ENCODE measurements at places on chromosomes 3 and 15. TPM values are rescaled to one million over a fixed set of nuclear protein-coding genes. Genes with fewer than 3 reads are reported as not detected.

Gene FLNB
- total RNA-seq, result 21.9 TPM

Gene C3orf52
- 0.25 TPM for total RNA-seq

Gene TMC3
- total RNA-seq, result 0.25 TPM

Gene CLDN16
- 0.25 TPM for total RNA-seq

Gene STRC
- total RNA-seq, result 0.25 TPM

Gene HYAL1
- total RNA-seq, result 0.49 TPM
